ENCODE measurements at places on chromosomes 4 and X.

GRCh38 chr4:126939401-126939800, 693.4 kb upstream of the INTU start:
- DNase-seq: no peak

DNA sequence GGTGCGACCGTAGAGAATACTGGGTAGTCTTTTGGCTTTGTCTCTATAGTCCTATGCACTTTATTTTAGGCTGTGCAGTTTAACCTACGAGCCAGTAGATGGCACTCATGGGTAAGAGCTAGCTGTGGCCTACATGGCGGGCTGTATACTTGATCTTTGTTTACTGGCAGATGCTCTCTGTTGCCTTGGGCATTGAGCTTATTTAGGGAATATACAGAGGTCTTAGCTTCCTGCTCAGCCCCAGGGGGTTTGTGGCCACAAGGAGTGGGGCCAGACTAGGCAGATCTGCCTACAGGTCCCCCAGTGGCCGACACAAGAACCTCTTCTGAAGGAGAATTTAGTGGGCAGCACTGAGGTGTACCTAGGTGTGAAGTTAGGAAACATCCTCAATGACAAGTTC, 227.6 kb upstream of the HDX start:
- DNase-seq: no peak

- no peak for DNase-seq
These were observed 108.6 kb downstream of the CENPC start for GRCh38 chr4:67436742-67437141.

- DNase-seq: no peak
These were observed 500.8 kb upstream of the DIAPH2 start for GRCh38 chrX:96183843-96184242.

DNA sequence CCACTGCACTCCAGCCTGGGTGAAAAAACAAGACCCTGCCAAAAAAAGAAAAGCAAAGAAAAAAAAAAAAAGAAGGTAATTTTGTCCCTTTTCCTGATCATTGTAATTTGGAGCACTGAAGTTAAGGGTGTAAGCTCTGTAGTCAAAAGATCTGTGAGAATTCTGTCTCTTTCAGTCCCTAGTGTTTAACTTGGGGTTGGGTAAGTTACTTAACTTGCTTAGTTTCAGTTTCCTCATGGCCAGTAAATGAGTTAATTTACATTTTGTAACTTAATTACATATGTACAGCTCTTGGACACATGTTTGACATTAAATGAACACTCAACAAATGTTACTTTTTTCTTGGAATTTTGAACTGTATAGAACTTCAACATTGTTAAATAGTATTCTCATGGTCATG, 10.9 kb upstream of the UBE2K start:
- DNase-seq: no peak

- no peak for DNase-seq
These were observed 70.9 kb downstream of the APBB2 start for GRCh38 chr4:41143311-41144039.
